C1 segment of cervical spinal cord (tissue), 14 donors: ENCODE measurements at places on chromosomes 11 and 22.

DNA sequence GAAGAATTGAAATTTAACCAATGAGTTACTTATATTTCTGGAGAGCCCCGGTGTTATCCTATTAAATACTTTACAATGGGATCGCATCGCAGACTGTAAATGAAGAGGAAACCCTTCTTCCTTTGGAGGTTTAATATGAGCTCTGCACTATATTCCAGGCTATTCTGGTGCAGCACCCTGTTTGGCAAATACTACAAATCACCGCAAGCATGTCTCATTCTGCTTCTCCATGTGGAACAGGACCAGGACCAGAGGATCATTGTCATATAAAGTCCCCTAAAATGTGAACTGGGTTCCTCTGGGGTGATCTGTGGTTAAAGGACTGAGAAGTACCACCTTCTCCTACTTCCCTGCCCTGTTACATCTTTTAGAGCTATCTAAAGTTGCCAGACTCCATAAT, 703.7 kb downstream of the DLG2 start:
- DNase-seq: no peak

GRCh38 chr11:7353100-7353499, 101.4 kb downstream of the SYT9 start:
- DNase-seq: no peak

GRCh38 chr11:69295079-69295994, 1.4 kb downstream of the MYEOV start:
- no peak for DNase-seq

- no peak for DNase-seq
Measured at GRCh38 chr11:91164452-91164822, 941.6 kb upstream of the CHORDC1 start.

GRCh38 chr11:96899971-96900370, 510.2 kb downstream of the JRKL start:
- no peak for DNase-seq

DNA sequence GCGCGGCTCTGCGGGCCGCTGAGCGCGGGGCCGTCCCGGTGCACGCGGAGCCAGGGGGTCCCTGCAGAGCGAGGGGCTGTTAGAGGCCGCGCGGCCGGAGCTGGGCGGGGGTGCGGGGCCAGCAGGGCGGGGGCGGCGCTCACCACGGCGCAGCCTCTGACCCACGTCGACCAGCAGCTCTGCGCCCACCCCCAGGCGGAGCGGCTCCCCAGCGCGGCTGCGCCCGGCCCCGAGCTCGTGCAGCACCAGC, 385 bp upstream of the SCO2 start:
- no peak for DNase-seq

DNA sequence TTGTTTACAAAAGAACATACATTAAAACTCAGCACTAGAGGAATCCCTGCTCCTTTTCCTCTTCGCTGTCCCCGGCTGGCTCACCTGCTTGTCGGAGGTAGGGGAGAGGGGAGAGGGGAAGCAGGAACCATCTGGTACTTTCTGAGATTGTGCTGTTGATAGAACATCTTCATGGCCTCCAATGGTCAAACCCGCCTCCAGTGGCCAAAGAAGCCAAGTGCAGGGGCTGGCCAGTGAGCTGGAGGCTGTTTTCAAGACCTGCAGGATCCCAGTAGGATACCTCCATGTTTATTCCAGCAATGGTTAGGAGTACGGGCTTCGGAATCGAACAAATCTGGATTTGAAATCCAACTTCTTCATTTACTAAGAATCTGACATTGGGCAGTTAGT, 92.6 kb downstream of the PKNOX2 start:
- no peak for DNase-seq

DNA sequence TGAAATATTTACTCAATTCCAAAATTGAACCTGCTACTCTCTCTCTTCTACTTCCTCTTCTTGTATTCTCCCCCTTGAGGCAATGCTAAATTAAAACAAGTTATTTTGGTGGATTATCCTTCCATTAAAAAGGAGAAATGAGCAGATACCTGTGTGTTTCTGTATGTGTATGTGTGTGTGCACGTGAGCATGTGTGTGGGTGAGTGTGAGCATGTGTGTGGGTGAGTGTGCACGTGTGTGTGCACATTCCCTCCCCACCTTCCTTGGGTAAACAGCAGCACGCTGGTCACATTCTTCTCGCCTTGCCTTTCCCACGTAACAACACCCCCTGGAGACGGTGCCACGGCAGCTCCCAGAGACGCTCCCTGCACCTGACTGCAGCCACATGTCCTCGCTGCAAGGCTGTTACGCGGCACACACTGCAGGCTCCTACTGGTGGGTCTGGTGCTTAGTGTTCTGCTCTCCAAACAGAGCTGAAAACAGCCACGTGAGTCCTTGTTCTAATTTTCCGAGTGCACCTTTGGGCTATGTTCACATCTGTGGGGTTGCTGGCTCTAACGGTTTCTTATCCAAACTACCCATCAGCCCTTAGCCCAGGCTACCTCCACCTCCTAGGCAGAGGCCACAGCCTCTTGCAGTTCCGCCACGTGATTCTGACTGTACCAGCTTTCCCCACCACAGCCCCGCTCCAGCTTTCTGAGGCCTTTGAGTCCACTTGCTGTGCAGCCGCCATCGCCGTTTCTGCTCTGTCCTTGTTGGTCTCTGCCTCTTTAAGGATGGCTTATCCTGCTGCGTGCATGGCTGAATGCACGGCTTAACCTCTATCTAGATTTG, 123.4 kb downstream of the CTTN start:
- DNase-seq: no peak

GRCh38 chr11:21927628-21928027, 265.3 kb upstream of the ANO5 start:
- no peak for DNase-seq

- DNase-seq: no peak
Measured at GRCh38 chr11:109865548-109866186, 227.5 kb upstream of the ZC3H12C start.

DNA sequence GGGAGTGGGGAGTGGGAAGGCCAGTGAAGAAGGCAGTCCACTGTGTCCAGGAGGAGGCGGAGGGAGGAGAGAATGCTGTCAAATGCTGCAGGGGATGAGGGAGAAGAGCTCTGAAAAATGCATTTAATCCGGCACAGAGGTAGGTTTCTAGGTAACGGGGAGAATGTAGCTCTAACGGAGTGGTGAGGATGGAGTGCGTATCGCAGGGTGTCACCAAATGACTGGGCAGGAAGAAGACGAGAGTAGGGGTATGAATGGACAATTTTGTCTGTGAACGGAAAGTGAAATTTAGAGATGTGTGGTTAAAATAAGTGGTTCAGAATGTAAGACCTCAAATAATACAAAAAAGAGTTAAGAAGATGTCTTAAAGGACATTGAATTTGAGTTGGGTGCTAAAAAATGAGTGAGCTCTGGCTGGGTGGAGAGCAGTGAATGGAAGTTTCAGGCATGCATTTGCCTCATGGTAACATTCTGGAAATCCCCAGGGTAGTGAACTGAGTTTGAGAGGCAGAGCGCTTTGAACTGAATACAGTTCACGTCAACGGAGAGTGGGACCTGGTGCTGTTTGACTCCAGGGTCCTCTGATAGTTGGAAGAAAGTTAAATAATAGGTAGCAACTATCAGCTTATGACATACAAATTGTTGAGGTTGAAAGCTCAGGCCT, 81.3 kb upstream of the CADM1 start:
- no peak for DNase-seq

- no peak for DNase-seq
Measured at GRCh38 chr11:18669711-18670110, 28.9 kb upstream of the TMEM86A start.

DNA sequence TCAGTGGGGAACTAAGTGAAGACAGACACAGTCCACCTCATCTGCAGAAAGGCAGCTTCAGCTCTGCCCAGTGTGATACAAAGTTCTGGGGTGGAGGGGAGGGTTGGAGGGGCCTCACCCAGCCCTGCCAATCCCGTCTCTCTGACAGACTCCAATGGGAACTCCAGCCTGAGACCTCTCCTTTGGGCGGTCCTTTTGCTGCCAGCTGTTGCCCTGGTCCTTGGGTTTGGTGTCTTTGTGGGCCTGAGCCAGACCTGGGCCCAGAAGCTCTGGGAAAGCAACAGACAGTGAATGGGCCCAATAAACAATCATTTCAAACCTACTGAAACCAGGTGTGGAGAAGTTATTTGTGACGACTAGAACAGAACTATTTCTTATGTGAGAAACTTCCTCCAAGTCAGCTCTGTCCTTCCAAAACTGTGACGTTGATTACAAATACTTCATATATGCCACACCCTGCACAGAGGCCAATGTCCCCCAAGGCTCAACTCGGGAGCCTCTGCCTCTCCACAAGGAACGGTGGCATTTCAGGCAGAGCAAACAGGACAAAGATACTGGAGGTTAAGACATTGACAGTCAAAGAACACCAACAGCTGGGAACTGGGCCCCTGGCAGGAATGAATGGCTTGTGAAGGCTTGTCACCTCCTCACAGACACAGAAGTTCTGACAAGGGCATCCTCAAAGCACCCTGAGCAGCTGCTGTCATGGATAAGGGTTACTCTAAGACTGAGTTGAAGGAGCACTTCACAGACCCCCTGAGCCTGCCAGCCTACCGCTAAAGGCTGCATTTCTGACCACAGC, 8.2 kb downstream of the ZP1 start:
- no peak for DNase-seq

DNA sequence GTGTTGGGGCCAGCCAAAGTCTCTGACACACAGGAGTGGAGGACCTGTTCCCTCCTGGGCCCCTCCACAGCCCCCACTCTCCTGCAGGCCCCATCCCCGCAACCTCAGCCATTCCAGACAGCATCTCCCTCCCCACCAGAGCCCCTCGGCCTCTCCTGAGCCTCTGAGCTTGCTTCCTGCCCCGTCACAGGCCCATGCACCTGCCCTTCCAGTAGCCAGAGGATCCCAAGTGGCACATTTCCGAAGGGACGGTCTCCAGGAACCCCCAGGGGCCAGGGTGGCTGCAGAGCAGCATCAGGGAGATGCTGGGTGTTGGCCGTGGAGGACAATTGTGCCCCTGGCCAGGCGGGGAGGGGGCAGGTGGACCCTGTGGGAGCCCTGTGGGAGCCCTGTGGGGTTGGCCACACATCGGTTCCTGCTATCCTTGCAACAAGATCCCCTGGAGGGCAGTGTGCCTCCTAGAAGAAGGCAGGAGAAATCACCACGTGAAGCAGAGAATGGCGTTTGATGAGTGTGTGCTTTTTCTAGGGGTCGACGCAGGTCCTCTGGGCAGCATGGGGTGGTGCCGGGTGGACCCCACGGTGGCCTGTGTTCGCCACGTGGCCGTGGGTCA, 45.3 kb upstream of the PPARA start:
- no peak for DNase-seq

GRCh38 chr22:26097840-26098239, 71.4 kb upstream of the SEZ6L start:
- DNase-seq: no peak

DNA sequence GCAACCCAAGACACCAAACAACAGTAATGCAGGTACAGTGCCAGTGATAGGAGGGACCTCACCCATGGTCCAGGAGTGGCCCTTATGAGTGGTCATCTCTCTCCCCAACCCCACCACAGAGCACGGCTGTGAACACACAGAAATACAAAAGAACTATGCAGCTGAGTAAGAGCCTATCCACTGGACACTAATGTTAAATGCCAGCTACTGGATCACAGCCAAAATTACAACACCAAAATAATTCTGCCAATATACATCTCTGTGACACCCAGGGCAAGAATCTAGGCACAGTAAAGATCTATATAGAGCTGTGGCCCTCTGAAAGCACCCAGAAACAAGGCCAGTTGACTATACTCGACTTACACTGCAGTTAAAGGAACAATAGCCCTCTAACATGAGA, 22.8 kb upstream of the GPR83 start:
- DNase-seq: no peak

DNA sequence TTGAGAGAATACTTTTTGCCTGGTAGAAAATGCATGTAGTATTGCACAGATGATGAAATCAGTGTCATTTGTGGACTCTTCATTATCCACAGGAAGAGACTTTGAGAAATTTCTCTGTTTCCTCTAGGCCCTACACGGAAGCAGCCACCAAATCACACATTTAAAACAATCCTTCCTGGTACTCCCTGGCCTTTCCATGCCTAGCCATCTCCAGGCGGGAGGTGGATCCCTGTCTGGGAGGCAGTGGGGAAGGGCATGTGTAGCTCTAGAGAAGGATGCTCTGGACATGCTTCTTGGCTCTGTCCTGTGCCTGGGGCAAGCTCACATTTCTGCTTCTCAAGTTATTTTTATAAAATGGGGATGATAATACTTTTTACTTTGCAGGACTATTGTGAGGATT, 114.1 kb downstream of the ADAMTS15 start:
- no peak for DNase-seq
